ENCODE measurements at places on chromosomes 3 and 15.
A peak's percentile ranks its signal among the peaks of the same experiment; 100 is the strongest.

- DNase-seq: no peak
Observed at GRCh38 chr15:22799902-22800301, 13.5 kb downstream of the NIPA1 start.

GRCh38 chr15:84634228-84634837 is 19.8 kb downstream of the WDR73 start:
- DNase-seq: no peak

DNA sequence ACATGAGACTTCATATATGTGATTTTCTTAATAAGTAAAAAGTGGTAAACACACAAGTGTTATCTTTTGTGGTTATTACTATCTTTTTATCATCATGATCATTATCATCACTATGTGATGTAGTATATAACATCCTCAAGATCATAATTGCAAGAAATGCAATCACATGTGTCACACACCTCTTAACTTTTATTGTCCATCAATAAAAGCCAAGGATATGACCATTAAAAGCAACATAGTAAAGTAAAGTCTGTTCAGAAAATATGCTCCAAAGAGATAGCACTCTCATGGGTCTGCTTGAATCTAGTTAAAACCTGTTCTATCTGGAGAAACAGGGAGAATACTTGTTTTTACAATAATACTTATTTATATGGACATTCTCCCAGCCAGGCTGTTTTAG is 153.0 kb upstream of the MLF1 start:
- no peak for DNase-seq

DNA sequence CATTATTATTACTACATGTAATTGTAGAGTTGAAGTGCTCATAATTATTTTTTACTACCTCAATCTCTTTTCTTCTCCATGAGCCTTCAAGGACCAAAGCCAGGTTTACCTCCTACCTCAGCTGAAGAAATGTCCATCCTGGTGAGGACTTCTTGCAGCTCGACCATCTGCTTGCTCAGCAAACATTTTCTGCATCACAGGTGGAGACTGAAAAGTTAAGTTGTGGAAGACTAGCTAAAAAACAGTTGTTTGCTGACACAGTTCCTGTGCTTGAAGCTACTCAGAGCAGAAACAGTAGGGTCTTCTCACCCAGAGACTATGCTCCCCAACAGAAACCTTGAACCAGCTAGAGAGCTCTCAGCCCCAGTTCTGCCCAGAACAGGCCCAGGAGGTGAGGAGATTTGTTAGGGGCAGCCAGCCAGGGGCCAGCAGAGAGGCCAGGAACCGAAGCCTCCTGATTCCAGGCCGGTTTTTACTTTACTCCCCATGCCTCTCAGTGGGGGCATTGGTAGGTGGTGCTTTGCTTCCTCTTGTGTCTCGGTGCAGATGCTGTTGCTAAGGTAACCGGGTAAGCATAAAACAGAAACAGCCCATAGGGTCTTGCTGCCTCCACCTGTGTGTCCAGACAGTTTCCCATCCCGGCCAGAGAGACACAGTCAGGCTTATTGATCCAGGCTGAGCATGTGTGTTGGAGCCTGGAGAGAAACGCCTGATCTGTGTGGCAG is 54.9 kb downstream of the CCNL1 start:
- no peak for DNase-seq

DNA sequence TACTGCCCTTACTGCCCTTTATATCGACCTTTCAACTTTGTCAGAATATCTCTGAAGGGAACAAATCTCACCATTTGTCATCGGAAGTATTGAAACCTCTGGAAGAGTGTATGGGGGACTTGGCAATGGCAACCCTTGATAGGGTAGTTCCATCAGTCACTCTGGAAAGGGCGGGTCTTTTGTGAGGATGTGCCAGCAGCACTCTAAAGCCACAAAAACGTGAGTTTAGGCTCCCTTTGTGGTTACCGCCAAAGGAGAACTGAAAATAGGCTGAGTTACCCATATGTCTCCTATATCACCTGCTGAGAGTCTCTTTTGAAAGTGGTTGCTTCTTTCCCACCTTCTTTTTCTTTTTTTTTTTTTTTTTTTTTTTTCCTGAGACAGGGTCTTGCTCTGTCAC is 296.8 kb upstream of the CHRM5 start:
- DNase-seq: no peak

GRCh38 chr3:9778143-9779074 is 8.7 kb upstream of the CAMK1 start:
- DNase-seq: peak; percentile 28

- peak; percentile 82 for DNase-seq
Observed at GRCh38 chr3:150216041-150216811, 191.9 kb upstream of the TSC22D2 start.

DNA sequence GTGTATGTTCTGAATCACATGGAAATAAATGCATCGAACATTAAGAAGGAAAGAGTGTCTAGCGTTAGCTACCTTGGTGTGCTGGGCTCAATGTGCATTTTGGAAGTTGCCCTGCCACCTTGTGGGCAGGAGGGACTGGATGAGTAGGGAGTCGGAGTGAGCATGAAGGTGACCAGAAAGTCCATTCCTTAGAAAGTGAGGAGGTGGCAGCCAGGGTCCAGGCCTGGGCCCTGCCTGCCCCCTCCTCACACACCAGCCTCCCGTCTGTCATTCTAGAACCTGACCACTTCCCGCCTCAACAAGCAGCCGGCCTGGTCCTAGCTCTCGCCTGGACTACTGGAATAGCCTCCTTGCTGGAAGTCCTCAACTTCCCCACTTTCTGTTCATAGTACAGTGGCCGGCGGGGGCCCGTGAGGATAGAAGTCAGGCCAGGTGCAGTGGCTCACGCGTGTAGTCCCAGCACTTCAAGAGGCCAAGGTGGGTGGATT is 10.2 kb upstream of the GATA2 start:
- DNase-seq: no peak

DNA sequence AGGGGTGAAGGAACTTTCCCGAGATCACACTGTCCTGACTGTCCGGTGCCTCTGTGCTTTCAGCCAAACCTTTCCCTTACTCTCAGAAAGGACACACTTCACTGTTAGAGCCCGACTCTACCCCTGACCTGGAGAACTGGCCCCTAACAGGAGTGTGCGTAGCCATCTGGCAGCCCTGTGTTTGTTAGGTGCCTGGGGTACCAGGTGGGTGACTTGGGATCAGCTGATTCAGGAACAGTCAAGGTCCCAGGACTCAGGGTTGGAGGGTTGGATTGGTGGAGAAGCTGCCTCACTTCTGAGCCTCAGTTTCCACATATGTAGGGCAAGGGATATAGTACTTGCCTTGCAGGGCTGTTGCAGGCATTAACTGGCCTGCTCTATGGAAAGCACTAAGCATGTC is 98.3 kb upstream of the SLC6A11 start:
- no peak for DNase-seq

- no peak for DNase-seq
Observed at GRCh38 chr3:182983876-182984275, 3.5 kb upstream of the DCUN1D1 start.

DNA sequence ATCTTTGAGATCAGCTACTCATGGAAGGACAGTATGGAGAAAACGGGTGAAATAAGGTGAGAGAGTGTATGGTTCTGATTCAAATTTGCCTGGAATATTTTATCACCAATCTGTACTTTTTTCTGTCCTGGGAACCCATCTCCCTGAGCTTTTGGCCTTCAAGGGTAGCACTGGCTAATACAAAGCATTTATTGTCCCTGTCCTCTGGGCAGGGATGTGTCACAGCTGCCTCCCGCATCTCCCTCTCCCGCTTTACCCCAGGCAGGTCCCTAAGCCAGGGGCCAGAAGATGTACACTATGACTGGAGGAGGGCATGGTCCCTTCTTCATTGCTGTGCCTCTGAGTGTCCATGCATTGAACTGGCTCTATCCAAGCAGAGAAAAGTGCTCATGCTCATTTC is 201.7 kb upstream of the CHRNA7 start:
- DNase-seq: no peak

- no peak for DNase-seq
Observed at GRCh38 chr3:151210676-151211381, 7.8 kb upstream of the GPR171 start.

DNA sequence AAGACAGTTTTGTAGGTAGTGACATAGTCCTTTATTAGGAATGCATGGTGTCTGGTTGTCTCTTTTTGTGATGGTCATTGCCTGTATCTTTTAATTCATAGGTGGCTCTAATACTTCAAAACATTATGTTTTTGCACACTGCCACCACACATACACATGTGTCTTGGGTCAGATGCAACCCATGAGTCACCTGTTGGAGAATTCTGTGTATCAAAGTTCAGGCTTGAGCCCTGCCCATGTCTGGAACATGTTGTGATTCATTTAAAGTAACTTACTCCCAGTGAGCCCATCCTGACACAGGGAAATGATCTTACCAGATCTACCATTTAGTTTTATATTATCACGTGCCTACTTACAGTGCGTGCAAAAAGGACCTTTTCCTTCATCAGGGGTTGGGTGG is 142.7 kb downstream of the GHSR start:
- no peak for DNase-seq

DNA sequence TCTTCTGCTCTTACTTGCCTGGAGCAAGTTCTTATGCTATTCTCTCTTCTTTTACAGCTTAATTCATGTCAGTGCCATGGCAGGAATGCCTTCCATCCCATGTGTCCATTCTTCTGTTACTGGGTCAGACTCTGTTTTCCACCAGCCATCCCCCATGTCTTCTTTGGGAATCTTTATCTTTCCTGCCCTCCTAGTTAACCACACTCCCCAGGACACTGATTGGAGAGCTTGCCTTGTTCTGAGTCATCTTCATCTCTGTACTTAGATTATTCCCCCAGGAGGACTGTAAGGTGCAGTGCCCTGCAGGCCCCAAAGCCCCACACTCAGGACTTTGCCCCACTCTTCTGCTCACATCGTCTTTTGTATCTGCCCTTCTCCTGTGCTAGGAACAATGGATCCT is 3.6 kb downstream of the ABHD17C start:
- DNase-seq: no peak

DNA sequence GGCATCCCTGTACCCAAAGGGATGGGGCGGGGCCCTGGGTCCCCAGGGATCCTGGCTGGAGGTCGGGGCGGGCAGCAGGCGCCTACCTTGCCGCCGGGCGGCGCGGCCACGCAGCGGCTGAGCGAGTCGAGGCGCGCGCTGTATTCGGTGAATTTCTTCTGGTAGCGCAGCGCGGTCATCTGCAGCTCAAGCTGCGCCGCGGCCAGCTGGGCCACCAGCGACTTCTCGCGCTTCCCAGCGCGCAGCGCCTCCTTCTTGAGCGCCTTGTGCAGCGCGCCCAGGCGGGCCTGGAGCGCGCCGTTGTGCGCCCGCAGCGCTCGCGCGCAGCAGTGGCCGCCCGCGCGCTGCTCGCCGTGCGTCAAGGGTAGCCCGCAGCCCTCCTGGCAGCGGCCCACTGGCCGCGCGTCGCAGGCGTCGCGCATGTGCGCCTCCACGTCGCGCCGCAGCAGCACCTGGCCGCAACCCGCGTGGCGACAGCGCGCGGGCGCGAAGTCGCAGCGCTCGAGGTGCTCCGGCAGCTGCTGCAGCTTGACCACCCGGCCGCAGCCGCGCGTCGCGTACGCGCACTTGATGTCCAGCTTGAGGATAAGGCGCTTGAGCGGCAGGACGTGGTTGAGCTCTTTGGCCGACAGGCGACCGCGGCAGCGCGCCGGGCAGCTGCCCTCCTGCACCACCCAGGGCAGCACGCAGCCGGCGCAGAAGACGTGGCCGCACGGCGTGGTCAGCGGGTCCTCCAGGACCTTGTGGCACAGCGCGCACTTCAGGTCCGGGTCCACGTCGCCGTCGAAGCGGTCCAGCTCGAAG is 522 bp downstream of the PDZRN3 start:
- no peak for DNase-seq

Data from AG09309 (cell line).